ENCODE measurements at places on chromosomes 7 and 10. TPM values are rescaled to one million over a fixed set of nuclear protein-coding genes. Genes with fewer than 3 reads are reported as not detected.

Gene ADAM22
- total RNA-seq = 3.0 TPM

Gene MASTL
- 24.9 TPM for total RNA-seq

Gene SCART1
- total RNA-seq = 20.6 TPM

Gene FBXO24
- total RNA-seq = 0.70 TPM

Gene HOXA1
- 0.60 TPM for total RNA-seq

Gene ASB10
- not detected for total RNA-seq

Data from T-helper 17 cell (primary cell).